ENCODE measurements at places on chromosomes 13 and 19.
A peak's percentile ranks its signal among the peaks of the same experiment; 100 is the strongest.

DNA sequence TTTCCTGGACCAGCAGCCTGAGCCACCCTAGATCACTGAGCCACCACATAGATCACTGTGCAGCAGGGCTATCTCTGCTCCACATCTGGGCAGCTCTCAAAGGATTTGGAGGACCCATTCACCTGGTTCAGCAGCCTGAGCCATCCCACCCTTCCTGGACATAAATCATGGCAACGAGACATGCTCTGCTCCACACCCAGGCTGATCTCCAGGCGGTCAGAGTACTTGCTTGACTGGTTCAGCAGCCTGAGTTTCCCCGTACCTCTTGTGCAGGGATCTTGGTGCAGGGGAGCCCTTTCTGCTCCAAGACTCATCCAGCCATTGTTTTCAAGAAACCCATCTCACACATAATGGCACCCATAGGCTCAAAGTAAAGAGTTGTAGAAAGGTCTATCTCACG lies 195.3 kb downstream of the LIG4 start:
- DNase-seq: no peak

GRCh38 chr19:39328046-39328705 lies 7.5 kb upstream of the LRFN1 start:
- peak; percentile 58 for DNase-seq

DNA sequence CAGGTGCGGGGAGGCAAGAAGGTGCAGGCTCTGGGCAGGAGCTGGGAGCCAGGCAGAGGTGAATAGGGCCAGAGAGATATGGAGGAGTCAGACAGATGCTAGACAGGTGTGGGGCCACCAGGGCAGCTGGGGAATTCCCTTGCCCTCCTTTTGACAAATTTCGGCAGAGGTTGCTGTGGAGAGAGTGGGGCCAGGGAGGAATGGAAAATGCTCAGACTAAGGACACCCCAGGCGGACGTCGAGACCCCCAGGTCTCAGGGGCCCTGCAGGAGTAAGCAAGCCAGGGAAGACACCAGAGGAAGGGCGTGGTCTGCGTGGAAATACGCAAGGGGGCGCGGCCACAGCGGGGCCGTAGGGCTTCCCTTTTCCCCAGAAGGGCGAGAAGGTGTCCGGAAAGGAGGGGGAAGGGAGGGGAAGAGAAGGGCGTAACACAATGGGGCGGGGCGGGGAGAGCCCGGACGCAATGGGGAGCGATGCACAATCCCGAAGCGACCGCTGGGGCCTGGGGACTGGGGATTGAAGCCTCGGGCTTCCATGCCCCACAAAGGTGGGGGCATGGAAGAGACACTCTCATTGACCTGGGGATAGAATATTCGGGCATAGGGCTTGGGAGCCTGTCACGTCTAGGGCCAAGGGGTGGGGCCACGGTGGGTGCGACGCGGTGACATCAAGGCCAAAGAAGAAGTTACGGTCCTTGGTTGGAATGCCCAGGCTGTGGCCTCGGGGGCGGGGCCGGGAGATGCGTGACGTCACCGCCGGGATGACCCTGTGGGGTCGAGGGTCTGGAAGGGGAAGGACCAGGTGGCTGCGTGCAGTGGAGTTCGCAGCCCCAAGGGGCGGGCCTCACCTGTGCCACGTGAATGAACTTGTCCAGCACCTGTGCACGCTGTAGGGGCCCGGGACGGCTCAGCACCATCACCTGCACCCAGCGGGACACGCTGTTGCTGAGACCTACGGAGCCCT lies 8.2 kb downstream of the RASGRP4 start:
- no peak for DNase-seq

DNA sequence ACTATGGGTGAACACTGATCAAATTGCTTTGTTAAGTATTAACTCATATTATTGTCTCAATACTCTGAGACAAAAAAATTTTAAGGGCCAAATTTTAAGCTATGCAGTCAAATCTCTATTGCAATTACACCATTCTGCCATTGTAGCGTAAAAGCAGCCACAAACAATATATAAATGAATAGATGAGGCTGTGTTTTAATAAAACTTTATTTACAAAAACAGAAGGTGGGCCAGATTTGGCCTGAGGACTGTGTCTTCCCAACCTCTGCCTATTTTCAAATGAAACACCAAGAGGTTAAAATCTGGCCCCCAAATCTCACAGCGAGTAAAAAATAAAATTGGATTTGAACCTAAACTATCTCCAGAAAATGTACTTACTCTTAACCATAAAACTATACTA lies 51.7 kb downstream of the MBD3L2B start:
- no peak for DNase-seq

DNA sequence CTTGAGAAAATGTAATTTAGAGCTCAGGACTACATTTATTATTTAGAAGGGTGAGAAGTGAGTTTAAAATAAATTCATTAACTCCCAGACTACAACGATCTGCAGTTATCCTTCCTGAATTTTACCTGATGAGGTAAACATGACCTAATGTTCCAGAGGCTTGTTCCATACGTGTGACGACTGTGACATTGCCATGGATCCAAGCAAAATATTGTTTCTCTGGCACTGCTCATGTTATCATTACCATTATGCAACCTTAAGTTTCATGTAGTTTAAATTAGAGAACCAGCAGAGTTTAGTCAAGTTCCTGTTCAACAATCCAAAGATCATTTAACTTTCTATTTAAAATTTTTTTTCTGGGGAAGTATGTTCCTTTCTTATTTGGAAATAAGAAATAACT lies 279.6 kb downstream of the KLF5 start:
- no peak for DNase-seq

DNA sequence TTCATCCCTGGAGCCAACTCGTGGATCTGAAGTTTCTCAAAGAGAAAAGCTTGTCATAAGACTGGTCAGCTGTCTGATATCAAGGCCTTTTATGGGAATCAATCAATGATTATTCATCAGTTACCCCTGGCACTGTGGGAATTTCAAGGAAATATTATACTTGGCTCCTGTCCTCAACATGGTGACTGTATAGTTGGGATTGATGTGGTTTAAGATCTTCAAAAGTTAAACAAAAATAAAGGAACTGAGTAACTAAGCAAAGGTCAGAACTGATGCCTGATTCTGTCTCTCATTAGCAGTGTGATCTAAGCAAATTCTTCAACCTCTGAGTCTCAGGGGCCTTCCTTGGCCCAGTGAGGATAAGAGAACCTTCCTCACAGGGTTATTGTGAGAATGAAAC lies 22.2 kb upstream of the SERPINE3 start:
- no peak for DNase-seq

DNA sequence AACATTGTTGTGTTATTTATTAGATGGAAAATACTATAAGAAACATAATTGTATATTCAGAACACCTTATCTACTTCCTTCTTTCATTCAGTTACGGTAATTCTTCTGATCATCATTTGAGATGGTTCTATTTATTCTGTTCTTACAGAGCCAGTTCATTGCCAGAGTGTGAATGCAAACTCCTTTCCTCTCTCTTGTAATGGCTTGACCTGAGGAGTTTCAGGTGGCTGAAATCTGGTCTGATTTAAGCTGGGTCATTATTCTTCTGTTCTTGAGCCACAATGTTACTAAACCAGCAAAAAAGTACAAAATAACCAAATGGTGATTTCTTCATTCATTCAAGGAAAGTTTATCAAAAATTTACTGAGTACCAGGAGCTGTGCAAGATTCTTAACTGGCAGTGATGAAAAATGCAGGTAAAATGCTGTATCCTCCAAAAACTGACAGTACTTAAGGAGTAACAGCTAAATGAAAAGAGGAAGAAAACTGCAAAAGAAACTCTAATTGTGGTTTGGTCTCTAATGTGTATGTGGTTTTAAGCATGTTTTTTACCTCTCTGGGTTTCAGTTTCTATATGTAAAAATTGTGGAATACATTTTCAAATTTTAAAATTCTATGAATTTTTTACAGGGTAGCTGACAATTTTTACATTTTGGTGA lies 182.4 kb upstream of the UFM1 start:
- DNase-seq: no peak

GRCh38 chr13:77528834-77529500 lies 6.5 kb upstream of the SCEL start:
- no peak for DNase-seq

DNA sequence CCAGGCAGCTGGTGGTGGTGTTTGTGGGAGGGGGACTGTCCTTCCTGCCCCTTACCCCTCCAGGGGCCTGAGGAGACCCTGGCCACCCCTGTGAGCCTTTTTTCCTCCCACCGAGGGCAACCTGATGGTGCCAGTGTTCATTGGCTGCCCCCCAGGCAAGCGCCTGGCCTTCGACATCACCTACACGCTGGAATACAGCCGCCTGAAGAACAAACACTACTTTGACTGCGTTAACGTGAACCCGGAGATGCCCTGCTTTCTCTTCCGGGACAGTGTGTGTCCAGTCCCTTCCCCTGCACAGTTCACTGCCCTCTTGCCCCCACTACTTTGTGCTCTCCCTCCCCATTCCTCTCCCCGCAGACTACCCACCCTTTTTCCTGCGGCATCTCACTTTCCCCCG lies 7.3 kb upstream of the PSMD8 start:
- no peak for DNase-seq

DNA sequence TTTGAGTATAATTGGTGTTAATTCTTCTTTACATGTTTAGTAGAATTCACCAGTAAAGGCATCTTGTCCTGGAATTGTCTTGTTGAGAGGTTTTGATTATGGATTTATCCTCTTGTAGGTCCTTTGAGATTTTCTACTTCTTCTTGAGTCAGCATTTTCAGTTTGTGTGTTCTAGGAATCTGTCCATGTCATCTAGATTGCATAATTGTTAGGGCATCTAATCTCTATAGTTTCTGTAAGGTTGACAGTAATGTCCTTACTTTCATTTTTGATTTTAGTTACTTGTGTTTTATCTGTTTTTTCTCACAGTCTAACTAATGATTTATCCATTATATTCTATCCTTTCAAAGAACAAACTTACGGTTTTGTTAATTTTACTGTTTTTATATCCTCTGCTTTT lies 492.0 kb downstream of the FGF9 start:
- DNase-seq: no peak

DNA sequence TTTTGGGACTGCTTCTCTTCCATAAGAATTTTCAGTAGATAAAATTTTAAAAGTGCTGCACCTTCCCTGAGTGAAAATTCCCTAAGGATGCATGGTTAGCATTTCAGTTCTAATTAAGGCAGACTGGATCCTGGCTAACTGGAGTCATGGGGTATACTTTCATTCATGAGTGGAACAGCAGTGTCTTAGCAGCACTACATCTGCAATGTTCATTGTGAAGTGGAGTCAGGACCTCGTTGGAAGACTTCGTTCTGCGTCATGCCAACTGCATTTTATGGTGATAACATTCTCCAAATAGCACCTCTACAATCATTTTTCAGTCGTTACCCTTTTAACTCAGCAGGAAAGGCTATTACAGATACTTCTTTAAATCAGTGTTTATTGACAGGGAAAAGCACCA lies 25.5 kb downstream of the PHF11 start:
- no peak for DNase-seq

- no peak for DNase-seq
These were observed 7.1 kb upstream of the SHFL start for GRCh38 chr19:10079031-10079453.

DNA sequence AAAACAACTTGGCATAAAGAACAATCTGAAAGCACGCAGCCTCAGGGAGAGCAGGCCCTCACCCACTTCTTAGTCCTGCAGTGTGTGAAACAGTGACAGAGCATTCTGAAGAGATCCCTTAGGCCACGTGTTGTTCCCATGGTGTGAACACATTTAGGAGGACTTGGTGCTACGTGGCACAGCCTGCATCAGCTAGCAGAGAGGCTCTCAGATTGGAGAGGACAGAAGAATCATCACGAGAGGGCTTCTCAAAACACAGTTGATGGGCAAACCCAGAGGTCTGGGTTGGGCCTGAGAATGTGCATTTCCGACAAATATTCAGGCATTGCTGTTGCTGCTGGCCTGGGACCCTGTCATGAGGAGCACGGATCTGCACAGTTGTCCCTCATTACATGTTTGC lies 26.1 kb upstream of the TFDP1 start:
- no peak for DNase-seq

All from COR-L47 (cell line).